ENCODE measurements at places on chromosomes 3 and 15. TPM values are rescaled to one million over a fixed set of nuclear protein-coding genes. Genes with fewer than 3 reads are reported as not detected.
A peak's percentile ranks its signal among the peaks of the same experiment; 100 is the strongest.

Gene MINAR1
- 1.7 TPM for polyA plus RNA-seq

Gene STAB1
- polyA plus RNA-seq: 59.9 TPM

Gene AHSG
- polyA plus RNA-seq: 0.45 TPM

Gene LYSMD2
- 7.4 TPM for polyA plus RNA-seq

Gene CHRNB4
- polyA plus RNA-seq: 0.30 TPM

Gene FGD5
- 20.1 TPM for polyA plus RNA-seq

Gene HGD
- 0.37 TPM for polyA plus RNA-seq

Gene MIX23
- polyA plus RNA-seq: 26.1 TPM

Gene ATXN7
- polyA plus RNA-seq: 13.6 TPM

Gene CMTM7
- polyA plus RNA-seq: 18.4 TPM

Gene HCLS1
- polyA plus RNA-seq: 9.9 TPM

Gene CELSR3
- 0.36 TPM for polyA plus RNA-seq

Gene GRK7
- not detected for polyA plus RNA-seq

Gene PDZRN3
- polyA plus RNA-seq: 91.6 TPM

- DNase-seq: no peak
Observed at GRCh38 chr3:30440147-30440604, 166.2 kb upstream of the TGFBR2 start.

- DNase-seq: no peak
Observed at GRCh38 chr3:38095669-38096483, 41.1 kb downstream of the ACAA1 start.

DNA sequence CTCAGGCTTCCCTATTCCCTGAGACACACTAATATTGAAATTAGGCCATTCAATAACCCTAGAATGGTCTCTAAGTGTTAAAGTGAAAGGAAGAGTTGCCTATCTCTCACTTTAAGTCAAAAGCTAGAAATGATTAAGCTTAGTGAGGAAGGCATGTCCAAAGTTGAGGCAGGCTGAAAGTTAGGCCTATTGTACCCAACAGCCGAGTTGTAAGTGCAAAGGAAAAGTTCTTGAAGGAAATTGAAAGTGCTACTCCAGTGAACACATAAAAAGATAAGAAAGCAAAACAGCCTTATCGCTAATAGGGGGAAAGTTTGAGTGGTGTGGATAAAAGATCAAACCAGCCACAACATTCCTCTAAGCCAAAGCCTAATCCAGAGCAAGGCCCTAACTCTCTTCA is 117.9 kb upstream of the SPATA12 start:
- DNase-seq: no peak

DNA sequence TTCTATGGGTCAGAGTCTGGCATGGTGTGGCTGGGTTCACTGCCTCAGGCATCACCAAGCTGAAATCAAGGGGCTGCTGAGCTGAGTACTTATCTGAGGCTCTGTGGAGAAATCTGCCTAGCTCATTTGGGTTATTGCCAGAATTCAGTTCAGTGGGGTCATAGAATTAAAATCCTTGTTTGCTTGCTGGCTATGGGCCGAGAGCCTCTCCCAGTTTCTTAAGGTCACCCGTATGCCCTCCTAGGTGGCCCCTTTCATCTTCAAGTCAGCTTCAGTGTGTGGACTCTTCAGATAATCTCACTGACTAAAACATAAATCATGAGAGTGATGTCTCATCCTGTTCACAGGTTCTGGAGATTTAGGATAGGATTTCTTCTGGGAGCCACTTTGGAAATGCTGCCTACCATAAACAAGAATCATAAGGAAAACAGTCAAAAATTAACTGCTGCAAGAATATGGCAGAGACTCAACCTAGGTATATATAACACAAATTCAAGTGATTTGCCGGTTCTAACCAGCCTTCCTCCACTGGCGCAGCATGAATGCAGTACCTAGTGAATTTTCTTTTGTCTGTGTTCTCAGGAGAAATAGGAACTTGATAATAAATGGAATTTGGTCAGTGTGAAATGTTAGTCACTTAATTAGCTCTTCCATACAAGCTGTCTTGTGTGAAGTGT is 5.3 kb downstream of the CP start:
- no peak for DNase-seq

- peak; percentile 39 for DNase-seq
Observed at GRCh38 chr3:160810362-160811236, 54.6 kb downstream of the PPM1L start.

DNA sequence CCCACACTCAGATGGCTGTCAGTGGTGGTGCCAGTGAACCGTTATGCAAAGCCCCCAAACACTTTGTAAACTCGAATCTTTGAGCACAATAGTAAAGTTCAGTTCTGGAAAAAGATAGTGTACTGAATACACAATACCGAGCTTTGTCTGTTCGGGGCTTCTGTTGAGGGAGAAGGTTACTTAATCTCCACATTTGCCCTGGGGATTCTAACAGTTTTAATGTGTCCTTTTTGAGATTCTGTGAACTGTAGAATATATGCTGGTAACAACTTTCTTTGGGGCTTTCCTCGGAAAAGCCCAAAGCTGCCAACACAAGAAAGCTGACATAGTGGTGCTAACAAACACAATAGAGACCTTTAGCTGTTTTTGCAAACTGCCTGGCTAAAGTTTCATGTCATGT is 686.5 kb downstream of the ROBO1 start:
- DNase-seq: no peak

GRCh38 chr3:150484410-150484809 is 61.9 kb downstream of the SERP1 start:
- DNase-seq: no peak

DNA sequence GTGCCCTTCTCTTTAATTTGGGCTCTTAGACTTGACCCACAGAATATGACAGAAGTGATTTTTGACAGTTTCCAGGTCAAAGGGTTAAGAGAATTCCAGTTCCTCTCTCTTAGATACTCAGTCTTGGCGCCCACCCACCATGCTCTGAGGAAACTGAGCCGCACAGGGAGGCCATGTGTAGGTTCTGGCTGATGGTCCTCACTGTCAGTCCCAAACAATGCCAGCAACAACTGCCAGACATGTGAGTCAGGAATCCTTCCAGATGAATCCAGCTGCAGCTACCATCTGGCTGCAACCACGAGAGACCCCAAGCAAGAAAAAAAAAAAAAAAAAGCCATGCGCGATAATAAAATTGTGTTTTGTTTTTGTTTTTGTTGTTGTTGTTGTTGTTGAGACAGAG is 326.6 kb downstream of the MAGI1 start:
- DNase-seq: peak; percentile 40

DNA sequence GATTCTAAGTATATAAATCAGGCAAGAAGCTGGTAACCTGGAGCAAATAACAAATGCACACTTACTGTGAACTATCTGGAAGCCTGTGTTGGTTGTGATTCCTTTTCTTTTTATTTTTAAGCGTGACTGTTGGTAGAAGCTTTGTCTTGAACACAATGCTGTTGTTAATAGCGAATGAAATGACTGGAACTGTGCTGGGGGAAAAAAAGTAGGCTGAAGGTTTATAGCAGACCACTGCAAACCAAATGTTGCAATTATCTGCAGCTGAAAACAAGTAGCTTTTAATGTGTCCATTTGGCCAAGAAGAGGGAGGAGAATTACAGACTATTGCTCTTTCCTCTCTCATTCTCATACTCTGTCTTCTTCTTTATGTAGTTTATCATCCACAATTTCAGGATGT is 184.5 kb upstream of the DNAJC19 start:
- no peak for DNase-seq

- DNase-seq: no peak
Observed at GRCh38 chr3:27138562-27138961, 230.6 kb downstream of the NEK10 start.

DNA sequence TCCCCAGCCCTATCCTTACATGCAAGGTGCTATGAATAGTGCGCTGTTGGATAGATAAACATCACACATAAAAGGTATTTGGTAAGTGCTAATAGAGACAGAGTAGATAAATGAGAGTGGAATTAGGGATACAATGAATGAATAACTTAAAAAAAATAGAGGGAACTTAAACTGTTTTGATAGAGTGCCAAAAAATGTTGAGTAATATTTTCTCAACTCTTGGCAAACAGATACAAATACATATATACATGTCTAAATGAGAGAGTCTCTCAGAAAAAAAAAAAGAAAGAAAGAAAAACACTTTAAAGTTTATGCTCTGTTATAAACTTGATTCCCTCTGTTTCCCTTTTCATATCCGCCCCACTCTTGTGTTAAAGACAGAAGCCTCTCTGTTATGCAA is 667.4 kb downstream of the ROBO2 start:
- DNase-seq: no peak

GRCh38 chr15:85614059-85614458 is 180.7 kb downstream of the KLHL25 start:
- no peak for DNase-seq

- DNase-seq: no peak
Observed at GRCh38 chr15:57780471-57780870, 74.0 kb downstream of the POLR2M start.

DNA sequence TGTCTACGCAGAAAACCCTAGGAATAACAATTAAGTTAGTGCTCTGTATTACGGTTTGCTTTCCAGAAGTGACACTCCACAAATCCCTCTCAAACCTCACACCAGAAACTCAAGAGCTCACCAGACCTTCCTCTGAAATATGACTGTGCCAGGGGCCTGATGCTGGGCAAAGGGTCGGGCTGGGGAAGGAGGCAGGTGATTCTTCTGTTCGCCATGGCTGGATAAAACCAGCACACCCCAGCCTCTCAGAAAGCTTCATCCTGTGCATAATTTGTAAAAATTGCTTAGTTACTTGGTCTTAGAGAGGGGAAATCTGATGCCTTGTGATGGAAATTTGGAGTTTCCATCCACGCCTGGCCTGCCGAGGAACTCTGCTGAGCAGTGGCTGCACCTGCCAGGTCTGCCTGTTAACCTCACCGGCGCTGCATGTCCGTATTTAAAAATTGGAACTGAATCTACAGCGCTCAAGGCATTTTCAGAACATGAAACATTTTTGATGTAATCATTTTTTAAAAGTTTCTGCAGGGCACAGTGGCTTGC is 22.7 kb upstream of the ATP1B3 start:
- DNase-seq: no peak

DNA sequence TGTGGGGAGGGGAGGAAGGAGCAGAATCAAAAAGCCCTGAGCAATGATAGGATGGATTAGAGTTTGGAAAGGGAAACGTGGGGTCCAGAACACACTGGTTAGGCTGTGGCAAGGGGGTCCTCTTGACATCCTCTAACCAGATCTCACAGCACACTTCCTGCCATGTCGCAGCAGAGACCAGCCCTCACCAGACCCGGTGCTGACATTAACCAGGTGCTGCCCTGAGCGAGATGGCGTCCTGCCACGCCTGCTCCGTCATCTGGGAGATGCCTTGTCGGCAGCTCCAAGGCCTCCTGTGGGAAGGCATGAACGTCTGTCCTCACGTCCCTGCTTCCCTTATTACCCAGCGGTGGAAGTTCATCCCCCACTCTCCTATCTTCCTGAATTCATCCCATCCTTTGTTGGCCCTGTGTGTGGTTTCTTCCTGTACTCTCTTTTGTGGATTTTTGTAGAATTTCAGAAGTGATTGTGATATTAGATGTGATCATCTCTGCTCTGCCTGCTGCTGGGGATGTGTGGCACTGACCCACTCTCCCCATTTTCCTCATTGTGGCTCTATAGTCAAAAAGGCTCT is 29.4 kb upstream of the MYZAP start:
- no peak for DNase-seq

GRCh38 chr3:3665961-3666640 is 133.1 kb upstream of the LRRN1 start:
- no peak for DNase-seq

DNA sequence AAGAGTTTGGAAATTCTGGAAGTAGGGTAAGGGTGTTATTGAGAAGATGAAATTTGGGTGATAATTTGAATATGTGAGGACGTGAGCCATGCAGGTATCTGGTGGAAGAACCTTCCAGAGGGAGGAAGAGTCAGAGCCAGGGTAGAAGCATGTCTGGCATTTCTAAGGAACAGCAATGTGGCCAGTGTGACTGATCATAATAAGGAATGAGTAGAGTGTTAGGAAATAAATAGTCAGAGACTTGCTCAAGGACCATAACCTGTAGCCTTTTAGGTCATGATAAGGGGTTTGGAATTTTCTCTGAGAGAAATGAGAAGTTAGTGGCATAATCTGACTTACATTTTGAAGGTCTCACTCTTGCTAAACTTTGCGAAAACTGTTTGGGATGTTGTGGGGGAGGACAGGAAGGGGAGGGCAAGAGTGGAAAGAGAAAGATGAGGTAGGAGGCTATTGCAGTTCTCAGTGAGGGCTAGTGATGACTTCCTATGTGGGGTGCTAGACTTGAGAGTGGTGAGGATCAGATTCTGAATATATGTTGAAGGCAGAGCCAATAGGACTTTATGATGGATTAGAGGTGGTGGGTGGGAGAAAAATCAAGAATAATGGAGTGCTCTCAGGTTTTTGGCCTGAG is 568.3 kb downstream of the AGBL1 start:
- DNase-seq: no peak

DNA sequence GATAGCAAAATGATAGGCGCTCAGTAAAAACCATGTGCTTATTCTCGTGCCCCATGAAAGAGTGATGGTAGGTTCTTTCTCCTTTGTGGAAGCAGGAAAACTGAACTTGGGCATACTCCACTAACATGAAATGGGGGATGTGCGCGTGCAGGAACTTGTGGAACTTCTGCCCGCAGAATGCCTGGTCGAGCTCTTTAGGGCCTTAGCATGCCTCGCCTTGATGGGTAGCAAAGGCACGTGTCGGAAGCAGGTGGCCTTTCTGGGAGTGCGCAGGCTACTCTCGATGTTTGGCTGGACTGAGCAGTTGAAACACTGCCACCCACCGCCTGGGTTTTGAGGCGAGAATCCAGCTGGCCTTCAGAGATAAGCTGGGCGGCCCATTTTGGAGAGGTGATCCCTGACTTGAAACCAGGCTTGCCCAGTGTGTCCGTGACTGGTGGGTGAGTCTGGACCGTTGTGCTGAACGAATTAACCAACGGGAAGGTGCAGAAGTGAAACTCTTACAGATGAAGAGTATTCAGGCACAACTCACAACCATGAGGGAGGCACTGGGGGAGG is 842 bp downstream of the PCCB start:
- peak; percentile 55 for DNase-seq

- DNase-seq: no peak
Observed at GRCh38 chr3:136956971-136957370, 812 bp upstream of the IL20RB start.

- DNase-seq: no peak
Observed at GRCh38 chr3:49712631-49713317, 6.7 kb downstream of the AMIGO3 start.

DNA sequence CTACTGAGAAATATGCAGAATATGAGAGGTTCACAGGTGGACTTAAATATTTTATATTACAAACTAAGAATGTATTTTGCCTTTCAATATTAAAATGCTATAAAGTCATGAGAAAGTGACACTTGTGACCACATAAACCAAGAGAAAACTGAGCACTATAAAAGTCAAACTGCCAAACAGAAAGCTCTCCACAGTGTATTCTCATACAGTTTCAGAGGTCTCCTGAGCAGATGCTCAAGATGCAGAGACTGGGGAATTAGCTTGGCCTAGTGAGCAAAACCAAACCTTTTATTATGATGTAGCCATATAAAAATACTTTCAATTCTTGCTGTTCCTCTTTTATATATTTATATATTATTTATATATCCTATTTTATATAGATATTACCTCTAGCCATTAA is 227.8 kb downstream of the TBC1D5 start:
- DNase-seq: no peak

GRCh38 chr3:45259133-45259532 is 33.0 kb upstream of the TMEM158 start:
- no peak for DNase-seq

GRCh38 chr3:81554801-81555200 is 206.6 kb downstream of the GBE1 start:
- DNase-seq: peak; percentile 15

Data from hindlimb muscle (tissue), 1 donor.